ENCODE measurements at places on chromosomes 2 and 18.

- DNase-seq = no peak
Measured at GRCh38 chr2:113979191-113980128, 89.6 kb downstream of the ACTR3 start.

DNA sequence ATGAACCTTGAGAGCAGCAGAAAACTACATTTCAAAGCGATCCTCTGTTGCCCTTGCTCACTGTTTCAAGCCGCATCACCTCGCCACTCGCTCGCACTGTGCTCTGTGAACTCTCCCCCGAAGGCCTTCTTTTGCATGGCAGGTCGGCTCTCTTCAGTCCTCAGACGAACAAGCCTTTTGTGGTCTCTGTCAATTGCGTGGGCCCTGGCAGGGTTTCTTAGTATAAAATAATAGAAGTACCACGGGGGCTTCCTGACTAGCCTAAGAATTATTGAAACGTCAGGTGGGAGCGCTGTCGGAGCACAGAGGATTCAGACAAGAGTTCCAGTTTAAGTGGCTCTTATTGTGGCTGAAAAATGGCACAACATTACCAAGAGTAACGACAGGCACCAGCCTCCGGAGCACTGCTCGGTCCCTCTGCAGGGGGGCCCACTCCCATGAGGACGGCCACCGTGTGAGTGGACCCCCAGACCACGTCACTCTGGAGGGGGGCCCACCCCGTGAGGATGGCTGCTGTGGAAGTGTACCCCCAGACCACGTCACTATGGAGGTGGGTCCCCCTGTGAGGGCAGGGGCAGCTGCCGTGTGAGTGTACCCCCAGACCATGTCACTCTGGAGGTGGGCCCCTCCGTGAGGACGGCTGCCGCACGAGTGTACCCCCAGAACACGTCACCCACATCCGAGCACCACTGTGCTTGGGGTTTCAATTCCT lies 237.7 kb downstream of the HDAC4 start:
- no peak for DNase-seq

GRCh38 chr2:45932278-45932975 lies 281.0 kb downstream of the PRKCE start:
- no peak for DNase-seq

- no peak for DNase-seq
Measured at GRCh38 chr2:174605687-174606086, 8.1 kb upstream of the WIPF1 start.

GRCh38 chr2:236052926-236053821 lies 115.0 kb downstream of the GBX2 start:
- no peak for DNase-seq

GRCh38 chr2:71560638-71561011 lies 107.3 kb downstream of the DYSF start:
- DNase-seq = no peak

DNA sequence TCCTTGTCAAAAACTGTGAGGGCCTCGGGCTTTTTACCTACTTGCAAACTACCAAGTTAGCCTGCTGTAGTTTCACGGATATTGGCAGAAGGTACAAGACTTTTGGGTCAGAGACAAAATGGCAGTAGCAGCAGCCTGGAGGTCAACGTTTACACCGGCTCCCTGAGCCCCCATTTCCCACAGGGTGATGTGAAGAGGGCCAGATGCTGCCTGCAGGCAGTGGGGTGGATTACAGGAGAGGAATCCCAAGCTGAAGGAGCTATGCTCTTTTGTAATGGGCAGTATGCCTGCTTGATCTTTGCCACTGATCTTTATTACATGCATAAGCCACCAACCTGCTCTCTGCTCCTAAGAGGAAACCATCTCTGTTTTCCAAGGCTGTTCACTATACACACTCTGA lies 29.5 kb upstream of the SP5 start:
- peak; percentile 50 for DNase-seq

GRCh38 chr2:233446121-233446520 lies 91.8 kb downstream of the DGKD start:
- no peak for DNase-seq

DNA sequence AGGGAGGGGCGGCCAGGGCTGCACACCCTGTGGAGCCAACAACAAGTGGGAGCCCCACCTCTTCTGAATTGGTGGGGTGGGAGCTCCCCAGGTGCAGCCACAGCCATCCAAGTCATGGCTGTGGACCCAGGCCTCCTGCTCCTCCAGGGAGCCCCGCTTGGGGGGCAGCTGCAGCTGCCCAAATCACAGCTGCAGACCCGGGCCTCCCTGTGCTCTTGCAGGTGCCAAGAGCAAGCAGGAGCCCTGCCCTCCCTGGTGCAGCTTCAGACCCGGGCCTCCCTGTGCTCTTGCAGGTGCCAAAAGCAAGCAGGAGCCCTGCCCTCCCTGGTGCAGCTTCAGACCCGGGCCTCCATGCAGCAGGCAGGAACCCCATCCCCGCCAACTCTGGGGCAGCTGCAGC lies 46.5 kb upstream of the COX7A2L start:
- no peak for DNase-seq

- DNase-seq = no peak
Measured at GRCh38 chr2:123448801-123449200, 576.3 kb upstream of the CNTNAP5 start.

DNA sequence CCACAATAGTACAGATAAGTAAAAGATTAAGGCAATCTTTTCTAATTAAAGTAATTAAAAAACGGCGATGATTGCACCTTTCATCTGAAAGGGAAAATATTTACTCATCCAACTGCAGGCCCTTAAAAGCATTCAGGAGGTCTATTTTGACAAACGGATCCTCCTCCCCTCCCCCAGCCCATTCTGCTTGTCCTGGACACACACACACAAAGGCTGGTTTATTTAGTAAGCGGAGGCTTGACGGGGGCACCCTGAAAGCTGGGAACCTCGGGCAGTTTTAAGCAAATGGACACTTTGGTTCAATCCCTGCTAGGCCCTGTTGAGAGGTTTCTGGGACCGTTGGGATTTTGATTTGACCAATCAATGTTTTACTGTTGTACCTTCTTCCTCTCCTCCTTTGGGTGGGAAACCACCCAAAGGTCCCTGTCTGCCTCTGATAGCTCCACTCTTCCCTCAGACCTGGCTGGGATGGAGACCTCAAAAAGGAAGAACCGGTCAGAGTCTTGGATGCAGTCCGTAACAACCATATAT lies 135.8 kb upstream of the HAAO start:
- no peak for DNase-seq

GRCh38 chr2:203909261-203909967 lies 27.1 kb upstream of the ICOS start:
- no peak for DNase-seq

DNA sequence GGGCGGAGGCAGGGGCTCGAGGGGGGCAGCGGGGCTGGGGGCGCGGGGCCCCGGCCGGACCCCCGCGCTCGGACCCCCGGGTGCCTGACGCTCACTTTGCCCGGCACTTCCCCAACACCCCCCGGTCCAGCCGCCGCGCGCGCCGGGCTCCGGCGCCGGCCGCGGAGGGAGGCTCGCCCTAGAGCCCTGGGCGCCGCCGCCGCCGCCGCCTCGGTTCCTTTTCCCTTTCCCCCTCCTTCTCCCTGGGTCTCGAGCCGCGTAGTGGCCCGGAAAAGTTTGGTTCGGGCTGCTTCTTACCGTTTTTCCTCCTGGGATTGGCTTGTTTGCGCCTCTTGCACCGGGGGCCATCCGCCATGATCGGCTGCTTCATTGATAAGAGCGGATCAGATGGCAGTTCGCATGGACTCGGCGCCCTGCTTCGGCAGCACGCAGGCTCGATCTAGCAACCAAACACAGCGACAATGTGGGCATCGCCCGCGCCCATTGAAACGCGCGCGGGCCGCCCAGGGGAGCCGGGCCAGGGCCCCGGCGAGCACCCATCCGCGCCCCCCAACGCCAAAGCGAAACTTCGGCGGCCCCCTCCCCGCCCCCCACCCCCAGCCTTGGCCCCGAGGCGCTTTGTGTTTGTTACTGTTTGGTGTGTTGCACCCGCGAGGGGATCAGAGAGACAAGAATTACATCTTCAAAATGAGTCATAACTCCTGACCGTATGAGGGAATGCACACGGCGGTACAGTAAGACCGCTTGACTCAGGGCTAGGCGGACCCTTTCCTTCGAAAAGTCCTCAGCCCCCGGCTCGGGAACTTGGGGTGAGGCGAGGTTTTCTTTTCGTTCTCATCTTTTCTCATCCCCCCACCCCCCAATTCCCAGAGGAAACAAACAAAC lies 2.7 kb downstream of the ZEB2 start:
- DNase-seq = no peak

DNA sequence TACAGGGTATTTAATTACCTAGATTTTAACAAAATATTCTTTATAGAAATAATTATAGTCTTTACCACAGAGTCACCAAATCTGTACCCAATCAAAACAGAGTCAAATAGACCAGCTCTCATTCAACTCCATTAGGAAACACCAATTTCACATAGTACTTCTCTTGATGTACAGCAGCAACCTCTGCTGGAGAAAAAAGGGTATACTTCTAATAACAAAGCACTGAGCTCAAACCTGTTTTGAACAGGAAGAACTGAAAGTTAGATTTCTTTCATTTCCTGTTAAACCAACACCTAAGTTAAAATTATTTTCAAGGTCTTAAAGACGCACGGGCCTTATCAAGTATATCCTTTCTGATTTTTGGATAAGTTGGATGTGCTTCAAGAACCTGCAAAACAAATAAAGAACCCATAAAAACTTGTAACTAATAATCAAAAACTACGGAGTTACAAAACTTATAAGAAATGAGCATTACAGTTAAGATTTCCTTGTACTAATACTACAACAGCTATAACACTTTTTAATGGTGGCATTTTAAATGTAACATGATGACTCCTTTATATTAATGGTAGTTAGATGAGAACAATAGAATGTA lies 79.0 kb downstream of the TTC21B start:
- DNase-seq = peak; percentile 24

GRCh38 chr2:24491542-24492420 lies 727 bp downstream of the NCOA1 start:
- DNase-seq = peak; percentile 48

GRCh38 chr2:147773479-147773878 lies 71.3 kb upstream of the ACVR2A start:
- DNase-seq = no peak

DNA sequence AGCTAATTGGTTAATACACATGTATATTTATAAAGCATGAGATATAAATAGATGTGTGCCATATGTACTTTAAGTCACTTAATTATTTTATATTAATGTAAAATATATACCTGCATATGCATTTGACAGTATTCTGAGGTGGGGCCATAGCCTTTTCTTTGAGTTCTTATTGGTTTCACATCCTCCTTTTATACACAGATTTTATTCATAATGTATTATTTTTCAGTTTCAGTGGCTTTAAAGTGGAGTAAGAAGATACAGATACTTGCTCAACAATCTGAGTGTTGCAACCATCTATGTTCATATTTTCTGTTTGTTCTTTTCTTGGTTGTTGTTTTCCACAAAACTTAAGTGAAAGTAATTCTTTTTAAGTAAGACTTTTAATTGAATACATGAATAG lies 436.5 kb downstream of the RND3 start:
- DNase-seq = no peak

- DNase-seq = no peak
Measured at GRCh38 chr2:111106706-111107105, 14.0 kb upstream of the BCL2L11 start.

DNA sequence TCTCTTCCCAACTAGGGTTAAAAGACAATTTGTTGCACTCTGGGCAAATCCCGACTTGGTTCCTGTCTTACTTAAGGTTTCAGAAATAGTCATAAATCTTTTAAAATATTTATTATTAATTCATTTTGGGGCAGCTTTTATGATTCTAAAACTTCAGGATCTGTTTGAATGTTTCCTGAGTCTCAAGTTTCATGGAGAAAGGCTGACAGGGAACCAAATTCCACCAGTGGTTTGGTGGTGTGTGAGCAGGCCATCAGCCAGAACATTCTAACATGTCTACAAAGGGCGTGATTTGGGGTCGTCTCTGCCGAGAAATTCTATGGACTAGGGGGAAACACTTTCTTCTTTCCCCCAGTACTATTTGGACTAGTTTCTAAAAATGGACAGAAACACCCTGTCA lies 366.4 kb downstream of the ZNF521 start:
- DNase-seq = no peak

- DNase-seq = no peak
Measured at GRCh38 chr2:109184368-109184767, 55.4 kb downstream of the SH3RF3 start.

DNA sequence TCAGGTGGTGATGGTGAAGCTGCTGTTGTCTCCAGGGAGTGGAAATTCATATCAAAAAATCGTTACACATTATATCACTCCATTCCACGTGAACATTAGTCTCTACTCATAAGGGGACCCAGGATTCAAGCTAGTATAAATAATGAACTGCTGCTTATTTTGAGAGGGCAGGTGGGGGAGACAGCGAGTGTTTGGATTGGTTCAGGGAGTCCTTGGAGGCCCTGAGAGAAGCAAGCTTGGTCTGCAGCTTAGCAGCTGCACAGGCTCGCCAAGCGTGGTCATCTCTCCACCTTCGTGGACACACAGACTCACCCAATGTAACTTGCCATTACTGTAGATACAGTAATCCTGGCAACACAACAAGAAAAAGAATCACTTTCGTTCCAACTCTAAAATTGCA lies 177.6 kb downstream of the ZNF521 start:
- DNase-seq = no peak

DNA sequence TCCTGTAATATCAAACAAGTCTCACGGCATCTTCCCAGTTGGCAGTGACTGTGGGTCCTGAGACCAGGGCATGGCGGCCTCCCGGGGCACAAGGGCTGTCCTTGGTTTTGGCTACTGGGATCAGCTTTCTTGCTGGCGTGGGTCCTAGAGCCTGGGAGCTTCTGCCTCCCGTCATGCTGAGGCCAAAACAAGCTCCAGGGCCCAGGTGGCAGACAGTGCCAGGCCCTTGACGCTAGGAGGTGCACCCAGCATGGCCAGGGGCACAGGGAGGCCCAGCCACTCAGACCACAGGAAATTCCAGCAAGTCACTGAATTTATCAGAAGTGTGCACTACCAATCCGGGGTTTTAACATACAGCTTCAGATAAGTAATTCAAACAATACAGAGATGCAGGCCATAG lies 184.7 kb downstream of the EIPR1 start:
- DNase-seq = no peak

- DNase-seq = no peak
Measured at GRCh38 chr18:28167835-28168349, 9.0 kb downstream of the CDH2 start.

All from NCI-H524 treated with DMSO at 0.1 percent for 48 hours (cell line).